Fibroblast of lung (primary cell): ENCODE measurements at places on chromosomes 7 and 10. TPM values are rescaled to one million over a fixed set of nuclear protein-coding genes. Genes with fewer than 3 reads are reported as not detected.

DNA sequence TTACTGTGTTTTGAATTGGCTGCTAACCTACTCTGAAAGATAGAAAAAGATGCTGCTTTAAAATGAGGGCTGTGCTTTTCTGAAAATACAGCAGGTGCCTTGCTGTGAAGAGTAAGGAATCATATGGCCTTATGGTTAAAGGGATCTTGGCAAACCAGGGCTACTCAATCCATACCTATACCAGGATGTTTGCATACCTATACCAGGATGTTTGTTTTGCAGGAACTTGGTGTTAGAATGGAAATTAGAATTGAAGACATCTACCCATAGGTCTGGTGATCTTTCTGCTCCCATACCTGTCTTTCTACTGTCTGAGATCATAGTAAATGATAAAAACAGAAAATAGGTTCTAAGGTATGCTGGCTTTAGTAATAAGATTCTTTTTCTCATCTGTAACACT, 200.2 kb upstream of the C7orf33 start:
- no peak overlapping the region for H3K4me3 ChIP-seq
- no peak for DNase-seq
- H3K27me3 ChIP-seq: no peaks in the 10 kb centered on the region
- no peaks in the 10 kb centered on the region for H3K36me3 ChIP-seq
- H3K27ac ChIP-seq: no peak overlapping the region

DNA sequence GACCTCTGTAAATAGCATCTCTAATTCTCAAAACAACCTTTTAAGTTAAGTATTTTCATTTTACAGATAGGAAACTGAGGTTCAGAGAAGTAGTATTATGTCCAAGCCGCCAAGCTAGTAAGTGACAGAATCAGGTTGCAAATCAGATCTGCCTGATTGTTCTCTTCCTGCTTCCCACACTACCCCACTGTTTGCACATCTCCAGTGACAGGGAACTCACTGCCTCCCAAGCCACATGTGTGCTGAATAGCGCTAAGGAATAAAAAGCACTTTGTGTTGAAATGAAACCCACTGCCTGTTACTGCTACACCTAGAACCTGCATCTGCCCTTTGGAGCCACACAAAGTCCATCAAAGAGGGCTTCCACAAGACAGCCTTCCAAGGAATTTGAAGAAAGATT, 45.1 kb upstream of the WDR11 start:
- H3K27ac ChIP-seq: no peak overlapping the region
- no peak overlapping the region for H3K4me3 ChIP-seq
- DNase-seq: no peak
- H3K27me3 ChIP-seq: no peaks in the 10 kb centered on the region
- H3K4me1 ChIP-seq: no peaks in the 10 kb centered on the region
- H3K36me3 ChIP-seq: no peaks in the 10 kb centered on the region

DNA sequence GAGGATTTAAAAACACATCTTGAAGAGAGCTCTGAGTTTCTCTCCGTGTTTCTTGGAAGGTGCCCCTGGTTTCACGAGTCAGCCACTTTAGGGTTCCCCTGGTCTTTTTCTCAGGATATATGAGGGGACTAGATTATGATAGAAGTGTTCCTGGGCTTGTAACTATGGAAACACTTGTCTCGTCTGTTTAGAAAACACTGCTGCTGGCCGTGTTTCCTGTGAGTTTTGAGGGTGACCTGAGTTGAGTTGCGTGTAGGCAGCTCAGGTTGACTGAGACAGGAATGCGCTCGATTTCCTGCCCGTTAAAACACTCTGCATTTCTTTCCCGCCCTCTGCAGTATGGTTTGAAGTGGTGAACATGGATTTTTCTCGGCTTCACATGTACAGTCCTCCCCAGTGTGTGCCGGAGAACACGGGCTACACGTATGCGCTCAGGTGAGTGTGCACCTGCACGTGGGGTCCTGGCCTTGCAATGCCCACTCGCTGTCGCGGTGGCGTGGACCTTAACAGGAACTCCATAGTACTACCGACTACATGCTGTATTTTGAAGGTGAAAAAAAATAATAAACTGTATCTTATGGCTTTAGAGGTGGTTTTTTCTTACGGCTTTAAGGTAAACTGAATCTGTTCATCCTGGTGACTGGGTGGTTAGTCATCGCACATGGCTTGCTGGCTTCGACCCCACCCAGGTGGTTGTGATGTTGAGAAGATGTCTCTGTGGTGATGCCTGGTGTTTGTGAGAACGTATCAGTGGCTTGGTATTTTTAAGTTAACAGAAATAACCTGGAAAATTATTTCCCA, at the start of gene SUN1:
Gene SUN1 (plus strand): TSS at position 310 of the 801 bp plus-strand sequence. CDS start 49 bp downstream, at position 359.
- peak within 1 kb of the TSS; percentile 93 for H3K27ac ChIP-seq
- H3K4me1 ChIP-seq: peaks cover 17% of the 10 kb centered on the region
- DNase-seq: peak; percentile 63
- H3K4me3 ChIP-seq: peak within 1 kb of the TSS; percentile 41
- peaks cover 8% of the 10 kb centered on the region for H3K36me3 ChIP-seq

DNA sequence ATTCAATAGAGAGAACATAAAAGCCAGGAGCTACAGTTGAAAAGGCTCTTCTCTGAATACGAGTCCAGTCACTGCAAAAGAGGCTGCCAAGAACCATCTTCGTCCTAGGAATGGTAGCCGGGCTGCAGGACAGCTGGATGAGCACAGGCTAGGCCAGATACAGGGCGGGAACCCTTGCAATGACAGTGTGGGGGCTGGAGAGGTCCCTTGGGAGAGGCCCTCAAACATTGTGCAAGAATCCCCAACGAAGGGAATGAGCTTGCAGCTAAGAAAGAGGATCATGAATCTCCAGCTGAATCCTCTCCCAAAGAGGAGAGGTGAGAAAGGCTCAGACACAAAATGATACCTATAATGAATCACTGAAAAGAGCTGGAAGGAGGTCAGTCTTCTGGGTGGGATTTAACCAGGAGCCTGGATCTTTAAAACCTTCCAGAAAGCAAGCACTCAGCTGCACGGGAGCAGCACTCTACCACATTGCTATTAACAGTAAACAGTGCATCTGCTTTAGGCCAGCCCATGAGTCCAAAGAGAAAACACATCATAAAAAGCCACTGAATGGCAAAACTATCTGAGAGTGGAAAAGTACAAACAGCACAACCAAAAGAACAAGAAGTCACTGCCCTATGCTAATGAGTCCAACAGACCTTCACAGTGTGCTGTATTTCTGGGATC, 287.9 kb downstream of the TNS3 start:
- no peak overlapping the region for H3K27ac ChIP-seq
- no peak for DNase-seq
- H3K27me3 ChIP-seq: no peaks in the 10 kb centered on the region
- peaks cover 10% of the 10 kb centered on the region for H3K36me3 ChIP-seq
- peaks cover 22% of the 10 kb centered on the region for H3K4me1 ChIP-seq

- H3K27me3 ChIP-seq: no peaks in the 10 kb centered on the region
- H3K27ac ChIP-seq: no peak overlapping the region
- no peaks in the 10 kb centered on the region for H3K4me1 ChIP-seq
- H3K36me3 ChIP-seq: no peaks in the 10 kb centered on the region
- DNase-seq: peak; percentile 90
- H3K4me3 ChIP-seq: no peak overlapping the region
Measured at GRCh38 chr7:96236198-96237039, 85.5 kb downstream of the SLC25A13 start.

DNA sequence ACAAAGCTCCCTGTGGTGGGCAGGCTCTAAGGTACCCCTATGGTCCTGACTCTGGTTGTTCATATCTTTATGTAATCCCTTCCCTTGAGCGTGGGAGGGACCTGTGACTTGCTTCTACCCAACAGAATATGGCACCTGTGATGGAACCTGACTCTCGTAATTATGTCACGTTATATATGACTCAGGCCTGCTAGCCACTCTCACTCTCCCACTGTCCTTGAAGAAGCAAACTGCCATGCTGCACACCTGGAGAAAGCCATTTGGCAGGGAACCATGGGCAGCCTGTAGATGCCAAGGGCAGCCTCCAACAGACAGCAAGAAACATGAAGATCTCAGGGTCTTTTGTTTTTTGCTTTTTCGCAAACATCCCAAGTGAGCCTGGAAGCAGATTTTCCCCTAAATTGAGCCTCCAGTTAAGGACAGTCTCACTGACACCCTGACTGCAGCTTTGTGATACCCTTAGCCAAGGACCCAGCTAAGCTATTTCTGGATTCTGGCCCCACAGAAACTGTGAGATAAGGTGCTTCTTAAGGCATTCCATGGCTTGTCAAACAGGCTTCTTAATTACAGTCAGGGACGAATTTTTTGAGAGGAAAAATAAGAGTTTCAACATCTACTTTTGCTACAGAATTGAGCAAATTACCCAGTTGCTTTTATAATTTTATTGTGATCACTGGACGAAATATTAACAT, 49.6 kb downstream of the IFIT5 start:
- no peak overlapping the region for H3K27ac ChIP-seq
- no peak overlapping the region for H3K4me3 ChIP-seq
- DNase-seq: no peak
- no peaks in the 10 kb centered on the region for H3K36me3 ChIP-seq
- no peaks in the 10 kb centered on the region for H3K27me3 ChIP-seq

GRCh38 chr7:151115121-151115835, 29.0 kb downstream of the AGAP3 start:
- no peak overlapping the region for H3K4me3 ChIP-seq
- peaks cover 11% of the 10 kb centered on the region for H3K36me3 ChIP-seq
- H3K4me1 ChIP-seq: peaks cover 16% of the 10 kb centered on the region
- peak; percentile 41 for DNase-seq

- no peaks in the 10 kb centered on the region for H3K27me3 ChIP-seq
- H3K4me3 ChIP-seq: no peak overlapping the region
- peaks cover 31% of the 10 kb centered on the region for H3K36me3 ChIP-seq
- H3K4me1 ChIP-seq: no peaks in the 10 kb centered on the region
- no peak for DNase-seq
Measured at GRCh38 chr10:74097776-74098175, 52.9 kb downstream of the AP3M1 start.

DNA sequence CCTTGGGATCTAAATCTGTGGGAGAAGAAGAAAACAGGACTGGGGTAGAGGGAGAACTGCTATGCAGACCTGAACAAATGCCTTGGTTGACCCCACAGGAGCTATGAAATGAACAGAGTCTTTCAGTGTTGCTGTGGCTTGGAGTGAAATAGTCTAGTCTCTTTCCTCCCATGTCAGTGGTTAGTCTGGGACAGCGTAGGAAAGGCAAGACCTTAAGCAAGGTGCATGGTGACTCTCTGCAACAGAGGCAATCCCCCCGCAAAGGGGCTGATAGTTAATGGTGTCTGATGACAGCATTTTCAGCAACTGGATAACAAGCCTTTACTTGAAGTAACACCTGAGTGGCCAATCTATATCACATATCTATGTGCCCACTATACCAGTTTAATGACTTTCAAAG, 62.3 kb downstream of the ARL4A start:
- H3K4me3 ChIP-seq: no peak overlapping the region
- H3K4me1 ChIP-seq: no peaks in the 10 kb centered on the region
- DNase-seq: no peak

DNA sequence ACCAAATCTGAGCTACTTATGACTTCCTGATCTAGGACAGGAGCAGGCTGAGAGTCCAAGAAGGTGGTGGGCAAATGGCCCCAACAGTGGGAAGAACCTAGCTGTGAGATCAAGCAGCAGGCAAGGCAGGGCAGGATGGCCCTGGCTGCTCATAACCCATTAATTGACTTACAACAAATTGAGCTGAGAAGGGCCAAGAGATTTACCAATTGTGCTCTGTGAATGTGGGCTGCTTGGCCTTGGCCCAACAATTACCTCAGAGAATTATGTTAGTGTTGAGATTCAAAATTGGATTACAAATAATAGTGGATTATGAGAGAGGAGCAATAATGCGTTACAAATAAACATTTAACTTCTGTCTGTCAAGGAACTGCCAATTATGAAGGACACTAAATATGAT, 956.5 kb downstream of the KCNMA1 start:
- no peak for DNase-seq
- H3K27ac ChIP-seq: no peak overlapping the region
- peaks cover 2% of the 10 kb centered on the region for H3K27me3 ChIP-seq
- no peak overlapping the region for H3K4me3 ChIP-seq
- no peaks in the 10 kb centered on the region for H3K4me1 ChIP-seq
- H3K36me3 ChIP-seq: no peaks in the 10 kb centered on the region

- peaks cover 22% of the 10 kb centered on the region for H3K36me3 ChIP-seq
- peak; percentile 93 for DNase-seq
- peak overlapping the region; percentile 80 for H3K27ac ChIP-seq
- H3K27me3 ChIP-seq: no peaks in the 10 kb centered on the region
- peaks cover 29% of the 10 kb centered on the region for H3K4me1 ChIP-seq
Measured at GRCh38 chr10:93376372-93377293, 105.5 kb downstream of the MYOF start.

FKBP6 gene
- not detected in 2 replicates for total RNA-seq

SRRM3 gene
- 1.0 and 1.7 TPM in 2 replicates for total RNA-seq

LDB1 gene
- total RNA-seq: 39.5 and 45.1 TPM in 2 replicates

VWDE gene
- under 0.01 and 0.17 TPM in 2 replicates for total RNA-seq
